ENCODE measurements at places on chromosomes 5 and 9.

DNA sequence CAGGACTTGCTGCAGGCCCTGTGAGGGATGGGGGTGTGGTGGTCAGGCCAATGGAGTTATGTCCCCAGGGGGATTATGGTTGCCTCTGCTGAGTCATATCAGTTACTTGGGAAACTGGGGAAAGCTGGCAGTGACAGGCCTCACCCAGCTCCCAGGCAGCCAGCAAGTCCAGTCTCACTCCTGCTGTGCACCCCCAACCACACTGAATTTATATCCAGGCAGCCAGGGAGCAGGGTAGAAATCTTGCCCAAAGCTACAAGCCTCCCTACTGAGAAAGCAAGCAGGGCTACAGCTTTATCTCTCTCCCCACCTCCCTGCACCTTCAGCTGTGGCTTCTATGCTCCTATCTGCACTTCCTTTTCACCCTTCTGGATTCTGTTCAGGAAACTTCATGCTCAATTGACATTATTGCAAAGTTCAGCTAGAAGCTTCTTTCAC is 2076.0 kb upstream of the CDH9 start:
- no peak for DNase-seq

DNA sequence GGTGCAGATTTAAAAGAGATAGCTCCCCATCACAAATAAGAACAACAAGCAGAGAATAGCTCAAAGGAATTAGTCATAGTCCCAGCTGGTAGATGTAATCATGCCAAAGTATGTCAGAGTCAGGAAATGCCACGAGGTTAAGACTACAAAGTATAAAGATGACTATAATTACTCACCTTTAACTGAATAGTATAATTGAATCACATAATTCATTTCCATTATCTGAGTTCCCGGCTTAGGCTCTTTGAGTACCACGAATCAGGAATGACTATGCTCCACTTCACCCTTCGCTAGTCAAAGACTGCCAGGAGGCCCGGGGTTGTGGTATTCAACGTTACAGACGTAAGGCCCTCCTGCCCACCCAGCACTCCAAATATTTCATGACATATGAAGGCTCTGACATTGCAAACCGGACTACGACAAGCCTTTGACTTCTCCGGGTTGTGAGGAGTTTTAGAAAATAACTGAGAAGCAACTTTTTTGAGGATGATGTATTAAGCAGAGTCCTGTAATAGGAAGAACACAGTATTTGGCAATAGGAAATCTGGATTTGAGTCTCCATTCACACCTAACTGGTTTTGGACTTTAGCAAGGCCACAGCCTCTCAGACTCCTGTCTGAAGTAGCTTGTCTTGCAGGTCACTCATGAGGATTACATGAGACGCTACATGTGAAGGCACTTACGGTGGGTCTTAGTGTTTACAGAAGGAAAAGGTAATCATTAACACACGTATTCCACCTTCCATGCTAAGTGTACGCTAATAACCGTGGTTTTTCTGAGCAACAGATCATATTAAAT is 64.6 kb downstream of the ENC1 start:
- no peak for DNase-seq

- no peak for DNase-seq
Observed at GRCh38 chr5:147746986-147747385, 35.5 kb downstream of the JAKMIP2 start.

- no peak for DNase-seq
Observed at GRCh38 chr5:174191850-174192655, 146.5 kb downstream of the NSG2 start.

Measured in activated T-helper 1 cell treated with anti-CD3 and anti-CD28 coated beads, Interleukin-12 subunit alpha, Interleukin-12 subunit beta, Interleukin-2, Interleukin-4 antibody, amounts not matched to agents 30 ng/mL and 10 ng/mL and 1 ng/mL, durations not matched to agents 14 hours and 24 hours and 36 hours (primary cell).